Stimulated activated CD8-positive, alpha-beta memory T cell treated with anti-CD3 and anti-CD28 coated beads, Interleukin-7, amount 100 ng/mL, for 1 hour (primary cell): ENCODE measurements at places on chromosomes 2 and 18.

DNA sequence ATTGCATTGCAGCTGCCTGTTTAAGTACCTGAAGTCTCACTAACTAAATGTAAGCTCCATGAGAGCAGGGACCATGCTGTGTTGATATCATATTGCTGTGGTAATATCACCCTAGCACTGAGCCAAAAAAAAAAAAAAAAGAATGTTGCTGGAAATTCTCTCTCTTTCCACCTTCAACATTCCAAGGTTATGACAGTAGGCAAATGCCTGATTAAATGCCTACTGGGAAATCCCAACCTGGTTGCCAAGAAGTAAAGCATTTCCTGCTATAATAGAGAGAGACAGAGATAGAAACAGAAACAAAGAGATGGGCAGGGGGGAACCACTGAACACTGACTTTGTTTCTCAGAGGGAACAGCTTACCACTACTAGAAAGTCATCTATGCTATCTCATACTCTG lies 1604.2 kb downstream of the LRP1B start:
- DNase-seq: no peak

- no peak for DNase-seq
Measured at GRCh38 chr18:7234091-7234490, 3.2 kb downstream of the LRRC30 start.

GRCh38 chr18:50879302-50880118 lies 592 bp downstream of the ME2 start:
- no peak for DNase-seq

- DNase-seq: no peak
Measured at GRCh38 chr2:119240311-119241204, 16.9 kb downstream of the STEAP3 start.

- DNase-seq: no peak
Measured at GRCh38 chr18:79933765-79934164, 17.7 kb downstream of the SLC66A2 start.

DNA sequence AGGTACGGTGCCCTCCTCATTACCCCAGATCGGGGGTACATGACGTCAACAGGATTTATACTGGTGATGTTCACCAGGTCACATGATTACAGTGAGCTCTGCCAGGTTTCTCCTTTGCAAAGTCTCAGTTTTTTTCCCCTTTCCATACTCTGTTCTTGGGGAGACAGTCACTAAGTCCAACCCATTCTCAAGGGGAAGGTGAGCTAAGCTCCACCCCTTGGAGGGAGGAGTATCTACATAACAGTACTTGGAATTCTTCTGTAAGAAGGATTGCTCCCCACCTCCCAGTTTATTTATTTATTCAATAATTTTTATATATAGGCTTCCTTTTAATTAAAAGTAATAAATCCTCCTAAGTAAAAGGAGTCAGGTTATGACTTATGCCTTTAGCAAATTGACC lies 34.1 kb upstream of the SOS1 start:
- no peak for DNase-seq

- DNase-seq: no peak
Measured at GRCh38 chr2:7711167-7711566, 794.0 kb downstream of the RNF144A start.

- no peak for DNase-seq
Measured at GRCh38 chr2:110680709-110681108, 2.8 kb upstream of the BUB1 start.

- DNase-seq: no peak
Measured at GRCh38 chr2:78541088-78541450, 484.4 kb upstream of the REG3G start.

DNA sequence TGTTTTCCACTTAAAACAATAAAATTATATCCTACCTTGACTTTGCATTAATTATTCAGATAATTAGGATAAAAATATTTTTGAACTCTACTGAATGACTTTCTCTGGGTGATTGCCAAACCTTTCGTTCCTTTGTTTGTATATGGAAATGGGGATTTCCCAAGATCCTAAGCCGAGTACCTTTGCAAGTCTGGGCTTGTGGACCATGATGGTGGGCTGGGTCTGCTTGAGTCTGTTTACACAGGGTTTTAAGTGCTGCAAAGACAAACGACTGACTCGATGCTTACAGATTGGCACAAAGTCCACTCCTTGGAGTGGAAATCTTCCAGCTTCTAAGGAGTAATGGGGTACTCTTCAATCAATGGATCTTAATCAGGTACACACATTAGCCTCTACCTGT lies 659.5 kb downstream of the TSN start:
- no peak for DNase-seq

DNA sequence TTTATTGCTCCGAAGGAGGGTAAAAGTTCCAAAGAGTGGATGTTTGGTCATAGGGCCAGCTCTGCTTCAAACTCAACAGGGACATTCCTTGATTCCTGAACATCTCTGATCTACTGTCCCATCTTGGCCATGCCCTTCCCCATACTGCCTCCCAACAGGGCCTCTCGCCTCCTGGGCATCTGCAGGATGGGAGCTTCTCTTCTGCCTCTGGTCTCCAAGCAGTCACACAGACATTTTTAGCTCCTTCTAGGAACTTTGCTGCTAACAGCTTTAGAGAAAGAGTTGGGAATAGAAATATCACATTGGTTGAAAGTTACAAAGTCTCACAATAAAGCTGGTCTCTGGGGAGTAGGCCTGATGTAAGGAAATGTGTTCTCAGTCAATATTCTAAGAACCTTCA lies 9.4 kb upstream of the DGUOK start:
- DNase-seq: no peak

DNA sequence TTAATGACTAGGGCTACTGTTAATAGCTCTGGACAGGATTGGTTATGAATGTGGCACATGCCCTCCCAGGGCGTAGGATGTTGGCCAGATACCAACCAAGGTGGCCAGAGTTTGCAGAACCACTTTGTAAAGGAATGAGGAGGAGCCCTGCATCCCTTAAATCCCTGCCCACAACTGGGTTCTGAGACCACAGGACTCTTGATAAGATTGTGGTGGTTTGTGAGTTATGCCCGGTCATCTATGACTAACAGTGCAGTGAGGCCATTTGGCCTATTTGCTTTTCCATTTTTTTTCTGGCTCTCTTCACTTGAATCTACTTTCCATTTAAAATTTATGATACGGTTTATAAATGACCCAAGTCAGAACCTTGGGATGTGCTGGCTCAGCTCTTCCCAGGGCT lies 294.5 kb downstream of the PRKCE start:
- no peak for DNase-seq

GRCh38 chr2:237964578-237965404 lies 2.0 kb upstream of the UBE2F start:
- DNase-seq: no peak

DNA sequence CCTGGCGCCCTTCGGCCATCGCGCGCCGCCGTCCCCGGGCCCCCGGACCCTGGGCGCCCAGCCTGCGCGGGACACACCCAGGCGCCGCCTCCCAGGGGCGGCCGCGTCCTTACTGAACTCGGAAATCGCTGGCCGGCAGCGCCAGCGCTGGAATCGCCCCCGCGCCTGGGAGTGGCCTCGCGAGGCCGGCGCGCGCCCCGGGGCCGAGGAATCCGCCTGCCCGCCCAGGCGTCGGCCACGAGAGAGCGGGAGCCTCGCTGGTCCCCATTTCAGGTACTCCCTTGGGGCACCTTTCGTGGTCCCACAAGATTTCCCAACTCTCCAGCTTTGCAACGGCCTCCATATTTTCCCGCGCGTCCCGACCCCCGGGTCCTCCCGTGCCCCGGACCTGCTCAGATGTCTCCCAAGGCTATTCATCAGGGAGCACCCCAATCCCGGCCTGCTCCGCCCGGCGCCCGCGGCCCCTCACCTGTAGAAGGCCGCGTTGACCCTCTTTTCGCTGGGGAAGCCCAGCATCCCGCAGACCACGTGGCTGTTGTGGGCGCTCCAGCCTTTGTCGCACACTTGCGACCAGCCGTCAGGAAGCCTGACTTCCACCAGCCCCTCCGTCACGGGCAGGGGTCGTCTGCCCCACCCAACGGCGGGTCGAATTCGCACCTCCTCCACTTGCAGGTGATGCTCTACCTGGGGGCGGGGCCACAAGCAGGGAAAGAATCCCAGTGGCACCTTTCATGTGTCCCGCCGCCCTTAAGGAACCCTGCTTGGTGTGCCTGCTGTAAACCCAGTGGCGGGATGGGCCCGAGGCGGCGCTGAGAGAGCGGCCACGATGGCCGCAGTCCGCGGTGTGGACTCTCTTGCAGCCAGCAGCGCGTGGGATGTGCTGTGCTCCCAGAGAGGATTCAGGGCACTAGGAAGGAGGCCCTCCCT lies 4.6 kb downstream of the LOXL3 start:
- no peak for DNase-seq
